Fibroblast of upper back skin (primary cell): ENCODE measurements at places on chromosomes 16 and 17.

- DNase-seq: no peak
Measured at GRCh38 chr17:81399481-81400153, 4.4 kb downstream of the BAHCC1 start.

DNA sequence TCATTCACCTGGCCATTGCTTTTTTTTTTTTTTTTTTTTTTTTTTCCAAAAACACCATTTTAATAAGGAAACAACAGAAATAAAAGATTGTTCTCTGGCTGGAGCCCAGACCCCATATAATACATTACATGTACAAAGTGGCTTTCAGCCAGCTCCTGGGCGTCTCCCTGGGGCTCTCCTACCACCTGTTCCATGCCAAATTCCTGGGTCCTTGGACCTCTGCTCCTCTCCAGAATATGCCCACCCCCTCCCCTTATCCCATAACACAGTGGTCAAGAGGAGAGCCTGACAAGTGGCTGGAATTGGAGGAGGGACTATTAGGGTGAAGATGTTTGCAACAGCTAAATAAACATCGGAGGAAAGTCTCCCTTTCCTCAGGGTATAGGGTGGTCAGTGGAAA is 3.6 kb upstream of the PHF12 start:
- DNase-seq: no peak

DNA sequence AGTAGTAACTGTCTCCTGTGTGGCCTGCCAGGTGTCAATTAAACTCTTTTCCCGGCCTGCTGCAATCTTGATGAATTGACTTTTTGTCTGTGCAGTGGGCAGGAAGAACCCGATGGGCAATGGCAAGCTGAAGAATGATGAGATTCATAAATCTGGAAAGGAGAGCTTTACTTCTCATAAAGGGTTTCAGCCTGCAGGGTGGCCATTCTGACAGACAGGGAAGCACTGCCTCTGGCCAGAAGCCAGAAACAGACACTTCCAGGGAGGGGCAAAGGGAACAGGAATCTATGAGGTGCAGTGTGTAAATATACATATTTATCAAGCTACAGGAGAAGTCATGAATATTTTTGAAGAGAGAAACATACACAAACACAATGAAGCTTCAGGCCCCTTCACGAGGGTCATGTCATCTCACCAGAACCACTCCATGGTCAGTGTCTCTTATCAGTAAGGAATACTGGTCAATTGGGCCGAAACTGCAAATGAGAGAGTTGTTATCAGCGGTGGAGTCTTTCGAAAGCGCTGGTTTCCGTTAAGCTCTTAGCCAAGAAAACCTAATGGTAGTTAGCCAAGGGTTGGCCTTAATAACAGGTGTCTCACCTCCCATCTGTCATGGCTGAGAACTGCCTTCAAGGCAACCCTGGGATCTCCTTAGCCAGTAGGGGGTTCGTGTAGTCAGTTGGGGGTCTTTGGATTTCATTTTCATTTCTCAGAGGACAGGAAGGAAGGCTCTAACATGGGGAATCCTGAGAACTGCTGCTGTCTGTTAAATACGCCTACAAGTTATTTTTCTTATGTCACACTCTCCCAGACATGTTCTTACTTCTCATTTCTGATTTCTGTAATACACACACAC is 1.2 kb upstream of the NARF start:
- no peak for DNase-seq

DNA sequence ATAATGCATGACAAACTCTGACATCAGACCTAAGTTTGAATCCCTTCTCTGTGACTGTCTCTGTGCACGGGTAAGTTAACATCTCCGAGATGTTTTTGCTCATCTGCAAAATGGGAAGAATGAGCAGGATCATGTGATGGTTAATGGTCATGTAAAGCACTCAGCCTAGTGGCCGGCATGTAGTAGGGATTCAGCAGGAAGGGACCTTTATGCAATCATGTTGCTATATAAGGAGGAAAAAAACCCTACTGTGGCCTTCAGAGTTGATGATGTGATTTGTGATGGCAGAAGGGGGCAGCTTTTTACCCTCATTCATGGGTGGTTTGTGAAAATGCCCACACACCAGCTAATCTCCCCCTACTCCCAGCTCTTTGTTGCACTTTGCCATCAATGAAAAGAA is 24.1 kb downstream of the CLEC16A start:
- no peak for DNase-seq

DNA sequence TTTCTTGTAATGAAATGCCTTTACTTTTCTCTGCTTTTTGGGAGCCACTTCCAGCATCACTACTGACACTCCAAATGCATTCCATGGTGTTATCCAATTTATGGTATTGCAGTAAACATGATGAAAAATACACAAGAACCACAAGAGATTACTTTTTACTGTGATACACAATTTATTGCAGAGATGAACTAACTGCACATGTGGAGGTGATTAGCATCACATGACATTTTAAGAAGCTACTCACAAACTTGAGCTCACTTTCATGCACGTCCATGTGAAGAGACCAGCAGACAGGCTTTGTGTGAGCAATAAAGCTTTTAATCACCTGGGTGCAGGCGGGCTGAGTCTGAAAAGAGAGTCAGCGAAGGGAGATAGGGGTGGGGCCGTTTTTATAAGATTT is 780.5 kb upstream of the GOT2 start:
- peak; percentile 11 for DNase-seq

- DNase-seq: no peak
Measured at GRCh38 chr16:85091522-85091910, 20.8 kb downstream of the CIBAR2 start.

DNA sequence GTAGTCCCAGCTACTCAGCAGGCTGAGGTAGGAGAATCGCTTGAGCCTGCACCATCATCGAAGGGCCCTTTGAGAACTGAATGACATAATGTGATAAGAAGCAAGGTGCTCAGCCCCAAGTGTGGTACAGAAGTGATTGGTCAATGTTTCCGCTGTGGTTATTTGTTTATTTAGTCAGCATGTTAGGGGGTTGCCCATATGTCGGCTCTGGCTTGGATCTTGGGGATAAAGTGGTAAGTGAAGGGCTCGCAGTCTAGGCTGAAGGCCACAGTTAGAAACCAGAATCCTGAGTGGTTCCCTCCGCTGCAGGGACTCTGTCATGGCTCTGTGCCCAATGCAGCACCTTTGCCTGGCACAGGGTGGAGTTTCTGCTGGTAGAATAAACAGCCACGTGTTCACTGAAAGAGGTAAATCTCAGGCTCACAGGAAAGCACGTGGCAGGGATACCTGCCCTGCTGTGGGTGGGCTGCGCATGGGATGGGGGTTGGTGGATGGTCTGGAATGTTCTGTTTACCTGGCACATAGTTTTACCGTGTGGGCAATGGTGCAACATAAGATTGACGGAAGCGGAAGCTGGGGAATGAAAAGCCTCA is 35.4 kb downstream of the SYT17 start:
- DNase-seq: no peak
